ENCODE measurements at places on chromosomes 1 and 21.

DNA sequence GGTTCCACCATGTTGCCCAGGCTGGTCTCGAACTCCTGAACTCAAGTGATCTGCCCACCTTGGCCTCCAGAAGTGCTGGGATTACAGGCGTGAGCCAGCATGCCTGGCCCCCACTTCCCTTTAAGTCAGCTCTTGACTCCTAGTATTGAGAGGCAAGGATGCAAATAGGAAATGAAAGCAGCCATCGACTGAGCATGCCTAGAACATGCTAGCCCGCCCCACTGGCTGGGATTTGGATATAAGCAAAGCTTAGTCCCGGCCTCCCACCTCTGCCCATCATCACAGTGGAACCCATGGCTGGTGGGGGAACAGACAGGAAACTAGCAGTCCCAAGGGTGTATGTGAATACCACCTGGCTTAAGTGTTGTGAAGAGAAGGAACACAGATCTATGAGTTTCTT lies 10.5 kb downstream of the C1orf167 start:
- DNase-seq = no peak

GRCh38 chr1:245754463-245754961 lies 599.7 kb downstream of the KIF26B start:
- no peak for DNase-seq

- DNase-seq = no peak
Measured at GRCh38 chr21:45020629-45021427, 53.6 kb upstream of the ADARB1 start.

DNA sequence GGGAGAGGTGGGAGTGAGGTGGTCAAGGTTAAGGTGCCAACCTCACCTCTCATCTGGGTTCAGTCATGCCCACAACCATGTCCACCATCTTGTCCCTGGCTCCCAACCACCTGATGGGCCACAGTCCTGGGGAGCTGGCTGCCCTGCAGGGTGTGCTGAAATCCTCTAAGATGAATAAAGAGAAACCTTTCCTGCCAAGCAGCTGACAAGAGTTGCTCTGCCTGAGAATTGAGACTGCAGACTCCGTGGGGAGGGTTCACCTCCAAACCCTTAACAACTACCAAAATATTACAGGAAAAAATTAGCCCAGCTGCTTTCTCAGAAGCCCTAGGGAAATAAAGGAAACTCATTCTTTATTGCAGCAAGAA lies 15.2 kb upstream of the FGR start:
- no peak for DNase-seq

DNA sequence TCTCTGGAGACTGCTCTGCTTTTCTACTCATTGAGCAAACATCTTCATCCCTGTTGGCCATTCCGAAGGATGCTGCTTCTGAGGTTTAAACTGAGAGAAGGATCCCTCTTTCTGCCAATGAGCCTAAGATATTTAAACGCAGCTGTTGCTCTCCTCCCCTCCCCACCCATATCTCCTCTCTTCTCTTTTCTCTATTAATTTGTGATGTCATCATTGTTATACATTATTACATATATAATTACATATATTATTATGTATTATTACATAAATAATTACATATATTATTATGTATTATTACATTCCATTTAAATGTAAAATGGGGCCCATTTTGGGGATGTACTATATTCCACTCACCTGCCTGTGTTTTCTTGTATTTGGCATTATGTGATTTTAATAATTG lies 82.7 kb upstream of the JUN start:
- DNase-seq = no peak

- no peak for DNase-seq
Measured at GRCh38 chr1:108590957-108591356, 31.1 kb downstream of the EEIG2 start.

DNA sequence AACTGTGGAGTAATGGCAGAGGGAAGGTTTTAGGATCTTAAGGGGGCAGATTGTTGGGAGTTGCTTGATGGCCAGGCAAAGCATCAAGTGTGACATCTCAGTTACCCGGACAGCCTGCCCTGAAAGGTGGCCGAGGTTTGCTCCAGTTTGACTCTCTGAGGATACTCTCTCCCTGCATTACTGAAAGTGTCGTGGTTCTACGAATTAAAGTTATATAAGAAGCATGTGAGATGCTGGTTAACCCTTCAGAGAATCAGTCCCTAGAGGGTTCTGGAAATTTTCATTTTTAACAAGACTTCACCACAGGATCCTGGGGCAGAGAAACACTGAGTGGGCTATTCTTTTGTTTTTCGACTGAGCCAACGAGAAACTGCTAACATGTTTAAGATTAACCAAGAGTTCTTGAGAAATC lies 689 bp upstream of the ZNF644 start:
- DNase-seq = no peak

GRCh38 chr1:41122851-41123518 lies 101.5 kb upstream of the SLFNL1 start:
- DNase-seq = no peak

GRCh38 chr1:78226784-78227183 lies 181.0 kb downstream of the GIPC2 start:
- DNase-seq = no peak

DNA sequence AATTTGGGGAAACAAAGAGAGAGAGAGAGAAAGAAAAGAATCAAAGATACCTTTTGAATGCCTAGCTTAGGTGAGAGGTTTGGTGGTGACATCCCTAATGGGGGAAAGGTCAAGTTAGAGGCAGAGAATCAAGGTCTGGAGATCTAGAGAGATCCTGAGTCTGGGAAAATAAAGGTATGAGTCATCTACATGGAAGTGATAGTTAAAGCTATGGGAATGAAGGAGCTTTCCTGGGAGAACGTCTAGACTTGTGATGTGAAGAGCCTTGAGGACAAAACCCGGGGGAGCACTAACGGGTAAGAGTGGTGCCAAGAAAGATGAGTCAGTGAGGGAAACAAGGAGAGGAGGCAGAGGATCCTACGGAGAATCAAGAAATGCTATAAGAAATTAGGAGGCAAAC lies 110.8 kb upstream of the RUNX1 start:
- no peak for DNase-seq

DNA sequence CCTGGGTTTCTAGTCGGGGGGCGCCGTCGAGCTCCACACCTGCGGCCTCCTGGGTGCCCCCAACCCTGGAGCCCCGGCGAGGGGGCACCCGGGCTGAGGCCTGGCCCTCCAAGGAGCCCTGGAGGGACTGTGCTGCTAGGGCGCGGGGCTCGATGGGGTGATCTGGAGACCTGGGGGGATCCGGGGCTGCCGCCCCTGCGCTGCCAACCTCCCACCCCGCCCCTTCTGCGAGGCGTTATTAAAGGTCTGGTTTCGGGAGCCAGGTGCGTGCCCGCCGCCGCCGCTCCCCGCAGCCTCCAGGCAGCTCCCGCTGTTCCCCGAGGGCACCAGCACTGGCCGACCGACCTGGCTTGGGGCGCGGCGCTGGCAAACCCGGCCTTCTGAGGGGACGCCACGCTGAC lies 746 bp upstream of the POFUT2 start:
- no peak for DNase-seq

GRCh38 chr1:18927654-18928272 lies 25.4 kb upstream of the ALDH4A1 start:
- DNase-seq = no peak

All from heart right ventricle (tissue), 16 donors.